ENCODE measurements at places on chromosomes 12 and 14.

DNA sequence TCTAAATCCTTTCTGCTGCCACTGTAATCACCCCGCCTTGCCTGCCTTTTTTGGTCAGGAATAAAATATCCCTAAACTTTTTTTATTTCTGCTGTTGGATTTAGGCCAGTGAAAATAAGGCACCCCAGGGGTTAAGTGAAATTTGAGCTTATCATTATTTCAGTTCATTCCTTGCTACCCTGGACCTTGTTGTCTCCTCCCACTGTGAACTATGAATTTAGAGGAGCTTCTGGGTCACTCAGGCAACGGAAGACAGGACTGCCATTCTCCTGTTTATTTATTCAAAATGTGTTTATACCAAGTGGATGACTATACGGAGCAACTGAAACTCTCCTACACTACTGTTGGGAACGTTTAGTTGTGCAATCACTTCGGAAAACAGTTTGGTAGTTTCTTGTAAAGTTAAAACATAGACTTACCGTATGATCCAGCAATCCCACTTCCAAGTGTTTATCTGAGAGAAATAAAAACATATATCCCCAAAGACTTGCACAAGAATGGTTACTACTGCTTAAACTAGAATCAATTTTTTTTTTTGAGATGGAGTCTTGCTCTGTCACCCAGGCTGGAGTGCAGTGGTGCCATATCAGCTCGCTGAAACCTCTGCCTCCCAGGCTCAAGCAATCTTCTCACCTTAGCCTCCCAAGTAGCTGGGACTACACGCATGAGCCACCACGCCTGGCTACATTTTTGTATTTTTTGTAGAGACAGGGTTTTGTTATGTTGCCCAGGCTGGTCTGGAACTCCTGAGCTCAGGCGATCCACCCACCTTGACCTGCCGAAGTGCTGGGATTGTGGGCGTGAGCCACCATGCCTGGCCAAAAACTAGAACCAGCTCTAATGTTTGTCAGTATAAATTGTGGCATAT is 2.3 kb upstream of the TRAFD1 start:
- no peak for DNase-seq

DNA sequence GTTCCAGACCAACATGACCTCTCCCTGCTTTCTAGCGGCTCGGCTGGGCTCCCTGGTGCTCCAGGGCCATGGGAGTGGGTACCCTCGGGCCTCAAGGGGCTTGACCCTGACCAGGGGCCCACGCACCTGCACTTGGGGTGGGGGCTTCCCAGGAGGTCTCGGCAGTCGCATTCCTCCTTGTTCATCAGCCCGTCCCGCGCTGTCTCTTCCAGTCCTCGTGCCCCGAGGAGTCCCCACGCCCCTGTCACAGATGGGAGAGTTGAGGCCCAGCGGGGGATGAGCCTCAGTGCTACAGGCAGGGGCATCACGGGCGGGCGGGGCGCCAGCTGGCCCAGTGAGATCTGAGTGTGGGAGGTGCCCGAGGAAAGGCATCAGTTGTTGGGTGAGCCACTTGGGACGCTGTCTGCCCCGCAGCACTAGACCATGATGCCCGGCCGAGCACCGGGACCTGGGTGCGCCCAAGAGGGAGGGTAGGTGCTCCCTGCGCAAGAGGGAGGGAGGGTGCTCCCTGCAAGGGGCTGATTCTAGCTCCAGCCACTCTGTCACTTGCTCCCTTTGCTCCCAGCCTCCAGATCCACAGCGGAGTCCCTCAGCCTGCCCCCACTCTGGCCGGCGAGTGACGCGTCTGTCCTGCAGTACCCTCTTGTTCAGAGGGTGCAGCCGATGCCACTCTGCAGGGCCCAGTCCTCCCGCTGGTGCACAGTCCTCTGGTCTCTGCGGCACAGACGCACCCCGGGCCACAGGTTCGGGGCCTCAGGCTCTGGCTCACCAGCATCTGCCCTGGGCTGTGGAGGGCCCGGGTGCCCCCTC is 23.8 kb downstream of the MMP17 start:
- no peak for DNase-seq

GRCh38 chr14:98682033-98682432 is 590.0 kb downstream of the BCL11B start:
- no peak for DNase-seq

GRCh38 chr14:94747739-94748138 is 22.2 kb downstream of the GSC start:
- no peak for DNase-seq

Measured in SW480 (cell line).